Caudate nucleus (tissue), 63 donors: ENCODE measurements at places on chromosomes 12 and 14.

DNA sequence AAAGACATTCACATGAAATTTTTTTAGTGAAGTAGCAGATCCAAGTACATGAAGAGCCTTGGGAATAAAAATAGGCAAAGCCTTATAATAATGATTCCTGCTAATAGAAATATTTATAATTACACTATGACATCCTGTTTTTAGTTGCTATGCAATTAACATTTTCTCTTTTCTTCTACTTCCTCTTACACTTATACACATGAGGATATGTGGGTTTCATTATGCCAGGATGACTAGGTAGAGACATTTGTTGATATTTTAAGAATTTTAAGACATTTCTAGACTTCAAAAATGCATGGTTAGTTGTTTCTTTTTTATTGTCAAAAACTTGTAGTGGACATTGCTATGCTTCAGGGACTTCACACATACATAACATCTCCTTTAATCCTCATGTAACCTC is 326.8 kb downstream of the SYT1 start:
- no peak for DNase-seq

- DNase-seq = no peak
Measured at GRCh38 chr12:100789146-100789545, 5.4 kb upstream of the ANO4 start.

- no peak for DNase-seq
Measured at GRCh38 chr12:95277139-95277538, 59.5 kb downstream of the VEZT start.

DNA sequence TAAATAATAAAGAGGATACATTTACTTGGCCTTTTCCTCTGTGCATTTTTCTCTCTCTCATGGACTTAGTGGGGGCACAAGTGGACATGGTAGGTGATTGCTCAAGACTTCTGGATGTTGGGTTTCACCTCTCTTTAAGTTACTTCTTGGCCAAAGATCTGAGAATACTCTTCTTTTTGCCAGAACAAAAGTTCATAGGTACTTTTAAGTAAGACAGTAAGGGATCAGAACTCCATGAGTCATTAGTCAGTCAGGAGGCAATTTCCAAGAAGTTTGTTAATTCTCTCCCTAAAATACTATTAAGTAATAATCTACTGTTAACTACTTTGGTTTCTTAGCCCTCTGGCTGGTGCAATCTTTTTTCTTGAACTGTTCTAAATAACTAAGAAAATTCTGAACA is 84.2 kb downstream of the GRIP1 start:
- DNase-seq = no peak

DNA sequence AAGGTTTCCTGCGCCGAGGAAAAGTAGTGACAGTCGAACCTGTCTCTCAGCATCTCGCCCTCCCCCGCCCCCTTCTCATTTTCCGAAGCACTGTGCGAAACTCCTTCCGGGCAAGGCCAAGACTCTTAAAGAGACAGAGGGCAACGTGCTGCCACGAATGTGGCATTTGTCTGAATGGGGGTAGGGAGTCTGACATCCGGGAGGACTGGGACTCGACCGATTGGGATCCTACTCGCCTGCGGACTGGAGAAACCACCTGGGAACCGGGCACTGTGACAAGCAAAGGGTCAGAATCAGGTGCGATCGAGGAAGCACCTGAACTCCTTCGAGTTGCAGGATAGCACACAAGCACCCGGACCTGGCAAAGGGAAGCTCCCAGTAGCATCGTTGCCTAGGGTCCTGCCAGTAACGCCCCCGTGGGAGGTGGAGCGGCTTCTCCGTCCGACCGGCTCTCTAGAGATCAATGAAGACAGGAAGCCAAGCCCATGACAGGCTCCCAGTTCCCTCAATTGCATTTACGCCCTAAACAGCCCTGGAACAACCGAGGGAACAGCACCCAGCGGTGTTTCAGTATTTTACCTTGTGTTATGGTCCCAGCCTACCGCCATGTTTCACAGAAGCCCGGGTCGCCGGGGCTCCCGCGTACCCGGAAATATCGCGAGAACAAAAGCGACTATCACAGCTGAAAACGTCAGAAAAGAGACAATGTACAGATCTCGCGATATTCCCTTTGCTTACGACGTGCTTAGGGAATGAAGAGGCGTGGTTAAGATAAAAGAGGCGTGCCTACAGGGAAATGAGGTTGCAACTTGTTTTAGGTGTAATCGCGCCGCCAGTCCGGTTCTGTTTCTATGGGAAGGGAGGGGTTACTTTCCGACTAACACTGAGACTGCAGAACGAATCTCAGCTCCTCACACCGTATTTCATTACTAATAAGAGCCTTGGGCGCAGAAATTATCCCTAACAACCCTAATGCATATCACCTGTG is at the start of gene ERGIC2:
Gene ERGIC2 (minus strand): TSS at position 637 of the 988 bp plus-strand sequence. CDS start 9,539 bp downstream, outside the sequence.
- DNase-seq = peak; percentile 62

DNA sequence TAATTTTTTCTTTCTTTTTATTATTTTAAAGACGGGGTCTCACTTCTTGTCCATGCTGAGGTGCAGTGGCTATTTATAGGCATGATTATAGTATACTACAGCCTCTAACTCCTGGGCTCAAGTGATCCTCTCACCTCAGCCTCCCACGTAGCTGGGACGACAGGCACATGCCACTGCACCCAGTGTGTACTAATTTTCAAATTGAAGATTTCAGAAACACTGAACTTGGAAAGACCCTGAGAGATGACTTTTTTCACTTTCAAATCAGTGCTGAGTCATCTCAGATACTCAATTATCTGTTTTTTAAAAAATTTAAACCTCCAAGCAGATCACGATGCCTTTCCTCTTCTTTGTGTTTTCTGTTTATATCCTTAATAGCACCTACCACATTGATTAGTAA is 53.7 kb upstream of the COCH start:
- no peak for DNase-seq

DNA sequence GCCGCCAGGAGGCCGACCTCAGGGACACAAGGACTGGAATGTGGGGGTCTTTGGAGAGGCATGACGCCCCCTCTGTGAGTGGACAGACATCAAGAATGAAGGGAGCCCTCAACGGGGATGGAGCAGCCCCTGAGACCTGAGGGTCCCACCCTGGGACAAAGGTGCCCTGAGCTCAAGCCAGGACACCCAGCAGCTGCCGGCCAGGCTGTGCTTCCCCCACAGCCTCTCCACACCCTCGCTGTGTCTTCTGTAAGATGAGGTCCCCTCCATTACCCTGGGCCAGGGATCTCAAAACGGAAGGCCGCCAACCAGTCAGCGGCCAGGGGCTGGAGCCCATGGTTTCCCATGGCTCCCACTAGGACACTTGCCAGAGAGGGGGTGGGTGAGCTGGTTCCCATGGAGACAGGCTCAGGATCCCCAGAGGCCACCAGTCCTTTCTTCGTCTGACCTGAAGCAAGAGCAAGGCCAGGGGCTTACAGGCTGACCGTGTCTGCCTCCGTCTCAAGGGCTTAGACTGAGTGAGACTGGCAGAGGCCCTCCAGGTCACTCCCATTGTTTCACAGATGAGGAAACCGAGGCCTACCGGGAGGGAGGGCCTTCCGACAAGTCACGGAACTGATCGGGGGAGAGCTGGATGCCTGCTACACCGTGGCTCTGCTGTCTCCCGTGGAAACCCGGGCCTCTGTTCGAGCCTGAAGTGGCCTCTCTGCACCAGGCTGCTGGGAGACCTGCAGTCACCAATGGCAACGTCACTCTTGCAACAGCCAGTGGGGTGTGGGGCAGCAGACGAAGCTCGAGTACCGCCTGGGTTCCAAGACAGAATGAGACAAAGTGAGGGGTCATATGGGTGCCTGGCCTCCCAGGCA is 91.7 kb upstream of the DIO3 start:
- DNase-seq = no peak

DNA sequence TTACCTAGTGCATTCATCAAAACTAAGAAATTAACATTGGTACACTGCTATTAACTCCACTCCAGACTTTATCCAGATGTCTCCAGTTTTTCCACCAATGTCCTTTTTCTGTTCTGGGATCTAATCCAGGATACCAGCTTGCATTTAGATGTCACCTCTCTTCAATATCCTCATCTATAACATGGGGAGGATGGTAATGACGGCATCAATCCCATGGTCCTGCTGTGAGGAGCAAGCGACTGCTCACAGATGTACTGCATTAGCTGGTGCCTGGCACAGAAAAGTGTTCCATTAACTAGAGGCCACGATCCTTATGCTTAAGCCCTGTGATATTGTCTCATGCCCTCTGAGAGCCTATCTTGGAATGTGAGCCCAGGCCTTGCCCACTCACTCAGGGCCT is 53.8 kb downstream of the CALM1 start:
- DNase-seq = no peak

GRCh38 chr14:65002586-65003210 is 16.0 kb downstream of the FNTB start:
- DNase-seq = no peak

- DNase-seq = no peak
Measured at GRCh38 chr14:36655963-36656686, 5.5 kb upstream of the PAX9 start.

- DNase-seq = no peak
Measured at GRCh38 chr12:105698075-105698474, 367.6 kb downstream of the C12orf75 start.

GRCh38 chr12:48764521-48764920 is 24.4 kb downstream of the ADCY6 start:
- DNase-seq = no peak

DNA sequence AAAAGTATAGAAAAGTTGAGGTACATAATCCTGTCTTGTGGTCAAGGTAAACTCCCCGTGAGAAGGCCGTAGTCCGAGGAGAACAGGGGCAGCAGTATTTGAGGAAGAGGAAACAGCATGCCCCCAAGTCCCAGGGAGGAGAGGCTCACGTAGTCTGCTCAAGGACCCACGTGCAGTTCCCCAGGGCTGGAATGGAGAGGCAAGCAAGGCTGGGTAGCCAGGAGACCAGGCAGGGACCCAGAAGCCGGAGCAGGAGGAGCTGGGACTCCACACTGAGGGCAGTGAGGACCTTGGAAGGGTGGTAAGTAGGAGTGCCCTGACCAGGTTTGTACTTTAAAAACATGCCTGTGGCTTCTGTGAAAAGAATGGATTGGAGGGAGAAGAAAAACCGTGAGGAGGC is 100.0 kb downstream of the EGLN3 start:
- no peak for DNase-seq

GRCh38 chr12:51536159-51536558 is 54.9 kb upstream of the SCN8A start:
- no peak for DNase-seq

GRCh38 chr12:5081016-5081415 is 37.3 kb downstream of the KCNA5 start:
- DNase-seq = no peak

DNA sequence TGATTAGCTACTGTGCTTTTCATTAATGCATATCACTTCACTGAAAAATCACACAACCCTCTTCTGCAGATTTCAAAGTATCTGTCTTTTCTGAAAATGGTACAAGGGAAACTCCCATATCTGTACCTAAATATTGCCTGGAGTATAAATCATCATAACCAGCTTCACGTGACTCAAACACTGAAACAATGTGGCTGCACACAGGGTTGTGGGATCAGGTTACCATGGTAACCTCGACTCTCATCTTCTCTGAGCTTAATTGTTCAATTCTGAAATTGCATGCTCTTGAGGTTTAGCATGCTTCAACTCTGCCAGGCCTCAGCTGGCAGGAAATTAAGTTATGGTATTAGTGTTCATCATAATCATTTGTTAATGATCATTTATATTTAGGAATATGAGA is 77.5 kb upstream of the CPSF6 start:
- DNase-seq = no peak

GRCh38 chr12:115491511-115492250 is 785.8 kb downstream of the MED13L start:
- no peak for DNase-seq

- no peak for DNase-seq
Measured at GRCh38 chr14:104431351-104431928, 148.1 kb upstream of the C14orf180 start.
